Adrenal gland (tissue), 19 donors: ENCODE measurements at places on chromosomes 2 and 18. TPM values are rescaled to one million over a fixed set of nuclear protein-coding genes. Genes with fewer than 3 reads are reported as not detected.
A peak's percentile ranks its signal among the peaks of the same experiment; 100 is the strongest.

- no peak overlapping the region for H3K27ac ChIP-seq
- no peak for DNase-seq
- H3K4me3 ChIP-seq = no peak overlapping the region
- no peaks in the 10 kb centered on the region for H3K4me1 ChIP-seq
- H3K36me3 ChIP-seq = no peaks in the 10 kb centered on the region
- no peaks in the 10 kb centered on the region for H3K27me3 ChIP-seq
Measured at GRCh38 chr2:151862700-151863099, 34.5 kb upstream of the ARL5A start.

DNA sequence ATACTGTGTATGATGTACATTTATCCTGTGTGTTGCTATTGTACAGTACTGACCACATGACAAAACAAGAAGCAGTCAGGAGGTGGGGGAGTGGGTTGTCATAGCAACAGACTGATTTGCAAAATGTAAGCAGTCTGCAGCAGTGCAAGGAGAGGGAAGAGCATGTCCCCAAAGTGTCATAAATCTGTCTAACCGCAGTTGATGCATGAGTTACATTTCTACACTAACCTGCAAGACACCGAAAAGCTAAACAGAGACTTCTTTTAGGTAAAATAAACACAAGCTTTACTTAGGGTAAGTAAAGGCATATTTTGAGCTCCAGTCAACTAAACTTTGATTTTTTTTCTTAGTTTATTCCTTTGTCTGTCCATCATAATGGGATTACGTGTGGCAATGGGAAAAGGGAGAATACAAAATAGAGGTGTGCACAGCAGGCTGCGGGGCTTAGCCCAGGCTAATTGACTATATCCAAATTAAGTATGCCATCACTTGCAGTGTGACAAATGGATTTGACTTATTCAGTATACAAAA lies 134.5 kb downstream of the MEIS1 start:
- H3K27me3 ChIP-seq = no peaks in the 10 kb centered on the region
- no peak for DNase-seq
- H3K36me3 ChIP-seq = peaks cover 43% of the 10 kb centered on the region
- no peak overlapping the region for H3K27ac ChIP-seq
- peaks cover 17% of the 10 kb centered on the region for H3K4me1 ChIP-seq

DNA sequence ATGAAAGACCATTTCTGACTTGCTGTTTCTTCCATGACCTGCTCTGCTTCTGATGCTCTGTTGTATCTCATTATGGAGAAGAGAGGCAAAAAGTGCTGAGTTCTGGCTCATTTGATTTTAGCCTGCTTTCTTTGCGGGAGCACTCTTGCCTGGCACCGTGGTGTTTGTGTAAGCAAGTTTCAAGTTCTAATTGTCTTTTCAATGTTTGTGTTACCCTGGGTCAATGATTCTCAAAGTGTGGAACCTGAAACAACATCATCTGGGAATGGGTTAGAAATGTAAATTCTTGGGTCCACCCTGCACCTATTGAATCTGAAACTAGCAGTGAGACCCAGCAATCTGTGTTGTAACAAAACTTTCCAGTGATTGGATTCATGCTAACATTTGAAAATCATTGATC lies 85.5 kb upstream of the STON1 start:
- no peaks in the 10 kb centered on the region for H3K36me3 ChIP-seq
- H3K27ac ChIP-seq = no peak overlapping the region
- H3K4me3 ChIP-seq = no peak overlapping the region
- H3K4me1 ChIP-seq = peaks cover 20% of the 10 kb centered on the region
- no peak for DNase-seq

GRCh38 chr2:84732897-84733778 lies 147.7 kb downstream of the TRABD2A start:
- H3K4me1 ChIP-seq = no peaks in the 10 kb centered on the region
- DNase-seq = no peak
- H3K27me3 ChIP-seq = no peaks in the 10 kb centered on the region
- no peak overlapping the region for H3K27ac ChIP-seq

DNA sequence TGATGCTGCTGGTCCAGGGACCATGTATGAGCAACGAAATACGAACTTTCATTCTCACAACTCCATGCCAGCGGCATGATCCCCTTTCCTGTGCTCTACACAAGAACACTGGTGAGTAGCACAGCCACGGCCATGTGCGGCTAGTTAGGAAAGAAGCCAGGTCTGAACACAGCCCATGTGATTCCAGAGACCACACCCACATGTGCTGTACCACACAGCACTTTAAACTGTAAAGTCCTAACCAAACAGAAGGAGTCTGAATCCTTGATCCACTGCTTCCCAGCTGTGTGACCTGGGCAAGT lies 33.0 kb upstream of the ACAA2 start:
- H3K36me3 ChIP-seq = no peaks in the 10 kb centered on the region
- no peaks in the 10 kb centered on the region for H3K27me3 ChIP-seq
- no peak for DNase-seq
- H3K4me1 ChIP-seq = no peaks in the 10 kb centered on the region
- no peak overlapping the region for H3K27ac ChIP-seq

- no peaks in the 10 kb centered on the region for H3K4me1 ChIP-seq
- peak; percentile 69 for DNase-seq
- H3K36me3 ChIP-seq = no peaks in the 10 kb centered on the region
- H3K27ac ChIP-seq = peak overlapping the region; percentile 66
- H3K4me3 ChIP-seq = peak overlapping the region; percentile 63
Measured at GRCh38 chr2:142130111-142131009, 456 bp downstream of the LRP1B start.

DNA sequence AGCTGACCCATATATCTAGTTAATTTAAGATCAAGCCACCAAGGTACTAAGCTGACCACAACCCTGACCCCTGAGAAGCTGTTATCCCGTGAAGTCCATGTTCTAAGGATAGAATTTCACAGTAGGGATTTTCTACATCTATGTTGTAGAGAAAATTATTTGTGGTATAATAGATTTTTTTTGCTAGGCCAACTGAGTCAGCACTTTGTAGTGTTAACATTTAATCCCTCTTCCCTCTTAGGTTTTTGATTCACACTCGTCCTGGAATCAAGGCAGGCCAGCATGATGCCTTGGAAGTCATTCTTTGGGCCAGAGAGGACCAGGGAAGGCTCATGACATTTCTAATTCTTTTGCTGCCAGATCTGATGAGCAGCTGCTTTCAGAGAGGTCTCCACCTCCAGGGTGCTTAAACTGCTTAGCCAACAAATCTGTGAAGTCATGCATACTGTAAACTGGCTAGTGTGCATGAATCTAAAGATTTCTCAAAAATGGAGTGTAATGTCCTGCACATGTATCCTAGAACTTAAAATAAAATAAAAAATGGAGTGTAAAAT lies 102.5 kb downstream of the RBM43 start:
- H3K27me3 ChIP-seq = no peaks in the 10 kb centered on the region
- no peak overlapping the region for H3K4me3 ChIP-seq
- no peaks in the 10 kb centered on the region for H3K4me1 ChIP-seq
- no peak for DNase-seq
- no peaks in the 10 kb centered on the region for H3K36me3 ChIP-seq

DNA sequence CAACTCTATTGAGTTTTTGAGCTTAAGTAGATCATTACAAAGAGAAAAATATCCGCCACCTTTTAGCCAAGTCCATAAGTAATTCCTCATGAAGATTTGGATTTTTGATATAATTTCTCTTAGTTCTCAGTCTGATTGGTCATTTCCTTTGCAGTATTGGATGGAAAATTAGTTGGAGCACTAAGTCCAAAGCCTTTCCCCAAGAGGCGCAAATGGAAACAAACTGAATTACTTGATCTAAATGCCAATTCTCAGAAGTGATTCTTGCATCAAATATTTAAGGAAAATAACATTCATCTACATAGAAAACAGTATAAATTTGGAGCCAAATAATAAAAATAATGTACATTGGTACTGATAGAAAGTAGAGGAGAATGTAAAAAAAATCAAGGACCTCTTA lies 115.6 kb downstream of the CACNB4 start:
- no peaks in the 10 kb centered on the region for H3K27me3 ChIP-seq
- no peaks in the 10 kb centered on the region for H3K36me3 ChIP-seq
- no peak overlapping the region for H3K4me3 ChIP-seq
- H3K4me1 ChIP-seq = no peaks in the 10 kb centered on the region
- no peak for DNase-seq
- no peak overlapping the region for H3K27ac ChIP-seq

DNA sequence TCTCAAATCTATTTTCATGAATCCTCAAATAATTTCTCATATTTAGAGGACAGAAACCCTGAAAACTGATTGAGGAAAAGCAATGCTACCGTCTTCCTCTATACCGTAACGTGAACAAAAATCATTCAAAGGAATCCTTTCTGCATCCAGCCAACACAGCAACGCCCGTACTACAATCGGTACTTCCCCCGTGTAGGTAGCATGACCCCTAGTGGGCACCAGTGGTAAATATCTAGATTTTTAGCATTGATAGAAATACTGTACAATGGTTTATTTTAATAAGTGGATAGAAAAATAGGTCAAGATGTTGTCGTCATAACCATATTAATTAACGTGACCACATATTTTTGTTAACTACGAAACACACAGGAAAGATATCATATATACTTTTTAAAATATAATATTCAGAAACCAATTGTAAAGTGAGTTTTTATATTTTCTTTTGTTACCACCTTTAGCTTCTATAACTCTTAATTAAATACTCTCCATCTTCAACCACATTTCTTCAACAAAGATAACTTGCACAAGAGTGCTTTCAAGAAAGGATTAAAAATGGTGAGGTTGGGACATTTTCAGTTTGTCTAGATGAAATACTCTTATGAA lies 194.1 kb downstream of the SS18 start:
- no peaks in the 10 kb centered on the region for H3K27me3 ChIP-seq
- DNase-seq = peak; percentile 52
- no peak overlapping the region for H3K4me3 ChIP-seq
- no peaks in the 10 kb centered on the region for H3K4me1 ChIP-seq
- no peaks in the 10 kb centered on the region for H3K36me3 ChIP-seq

DNA sequence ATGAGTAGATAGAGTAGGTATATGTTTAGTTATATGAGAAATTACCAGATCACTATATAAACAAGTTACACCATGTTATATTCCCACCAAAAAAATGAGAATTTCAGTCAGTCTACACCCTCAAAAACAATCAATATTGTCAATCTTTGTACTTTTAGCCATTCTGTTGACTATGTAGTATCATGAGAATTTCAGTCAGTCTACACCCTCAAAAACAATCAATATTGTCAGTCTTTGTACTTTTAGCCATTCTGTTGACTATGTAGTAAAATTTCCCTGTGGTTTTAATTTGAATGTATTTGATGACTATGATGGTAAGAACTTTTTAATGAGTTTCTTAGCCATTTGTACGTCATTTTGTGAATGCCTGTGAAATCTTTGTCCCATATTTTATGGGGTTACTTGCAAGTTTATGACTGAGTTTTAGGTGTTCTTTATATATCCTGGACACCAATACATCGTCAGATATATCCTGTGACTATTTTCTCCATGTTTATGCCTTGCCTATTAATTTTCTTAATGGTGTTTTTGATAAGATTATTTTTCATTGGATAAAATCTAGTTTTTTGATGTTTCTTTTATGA lies 528.4 kb upstream of the SPHKAP start:
- H3K4me3 ChIP-seq = no peak overlapping the region
- no peak for DNase-seq
- no peaks in the 10 kb centered on the region for H3K36me3 ChIP-seq

- H3K4me3 ChIP-seq = no peak overlapping the region
- no peaks in the 10 kb centered on the region for H3K27me3 ChIP-seq
- peaks cover 8% of the 10 kb centered on the region for H3K4me1 ChIP-seq
Measured at GRCh38 chr2:55400332-55400731, 19.3 kb downstream of the CCDC88A start.

- no peaks in the 10 kb centered on the region for H3K36me3 ChIP-seq
- no peak overlapping the region for H3K4me3 ChIP-seq
- H3K4me1 ChIP-seq = no peaks in the 10 kb centered on the region
- H3K27me3 ChIP-seq = peaks cover 4% of the 10 kb centered on the region
- DNase-seq = no peak
- no peak overlapping the region for H3K27ac ChIP-seq
Measured at GRCh38 chr2:233800208-233800607, 22.1 kb downstream of the MROH2A start.

DNA sequence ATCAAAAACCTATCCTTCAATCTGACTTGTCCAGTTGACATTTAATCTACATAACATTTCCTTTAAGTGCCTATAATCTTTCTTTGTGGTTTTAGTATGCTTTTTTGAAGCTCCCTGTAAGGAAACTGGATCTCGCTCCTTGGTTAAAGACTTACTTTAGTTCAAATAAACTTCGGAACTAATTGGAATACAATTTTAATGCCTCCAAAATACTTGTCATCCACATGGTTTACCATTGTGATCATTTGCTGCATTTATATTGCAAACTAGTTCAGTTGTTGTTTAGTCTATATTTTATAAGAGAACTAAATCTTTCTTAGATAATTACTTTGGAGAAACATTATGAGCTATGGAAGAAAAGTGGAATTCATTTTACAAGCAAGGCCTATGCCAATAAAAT lies 496.0 kb downstream of the ERBB4 start:
- no peaks in the 10 kb centered on the region for H3K4me1 ChIP-seq
- no peak overlapping the region for H3K27ac ChIP-seq
- H3K4me3 ChIP-seq = no peak overlapping the region
- no peaks in the 10 kb centered on the region for H3K27me3 ChIP-seq
- no peaks in the 10 kb centered on the region for H3K36me3 ChIP-seq

GRCh38 chr2:121746071-121746578 lies 9.3 kb upstream of the TSN start:
- H3K4me3 ChIP-seq = no peak overlapping the region
- H3K4me1 ChIP-seq = no peaks in the 10 kb centered on the region
- H3K27me3 ChIP-seq = no peaks in the 10 kb centered on the region
- H3K27ac ChIP-seq = no peak overlapping the region

- no peak overlapping the region for H3K27ac ChIP-seq
- peaks cover 6% of the 10 kb centered on the region for H3K4me1 ChIP-seq
- H3K27me3 ChIP-seq = no peaks in the 10 kb centered on the region
- DNase-seq = no peak
- no peaks in the 10 kb centered on the region for H3K36me3 ChIP-seq
Measured at GRCh38 chr2:106546391-106546990, 59.3 kb downstream of the CD8B2 start.

DNA sequence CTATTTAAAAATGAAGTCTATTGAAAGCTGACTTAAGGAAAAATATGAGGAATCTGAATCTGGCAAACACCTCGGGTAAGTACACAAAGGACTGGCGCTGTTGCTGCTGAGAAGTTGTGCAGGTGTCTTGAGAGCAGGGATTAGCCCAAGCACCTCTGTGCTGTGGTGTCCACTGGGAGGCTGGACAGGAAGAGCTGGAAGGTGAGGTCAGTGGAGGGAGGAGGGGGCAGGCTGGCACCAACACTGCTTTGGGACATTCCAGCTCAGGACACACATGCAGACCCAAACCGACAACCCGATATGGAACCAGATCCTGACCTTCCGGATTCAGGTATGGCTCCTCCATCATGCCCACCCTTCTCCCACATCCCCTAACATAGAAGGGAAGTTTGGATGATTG lies 20.6 kb downstream of the FER1L5 start:
- no peak overlapping the region for H3K4me3 ChIP-seq
- no peak for DNase-seq
- no peaks in the 10 kb centered on the region for H3K4me1 ChIP-seq

Gene MAB21L4
- total RNA-seq = not detected

Gene SNRNP200
- 95.4 TPM for total RNA-seq

Gene SYT4
- total RNA-seq = 4.2 TPM

Gene MAP3K20
- total RNA-seq = 54.2 TPM

Gene ACAA2
- total RNA-seq = 128 TPM

Gene NCKAP1
- total RNA-seq = 121 TPM
